A673 (cell line): ENCODE measurements at places on chromosomes 13 and 19. TPM values are rescaled to one million over a fixed set of nuclear protein-coding genes. Genes with fewer than 3 reads are reported as not detected.

- DNase-seq: no peak
These were observed 701 bp downstream of the ZNF552 start for GRCh38 chr19:57813919-57814504.

CCDC8 gene
- total RNA-seq: 24.5 and 32.1 TPM in 2 replicates

- no peak for DNase-seq
These were observed 68.6 kb upstream of the TEX29 start for GRCh38 chr13:111251646-111252445.

DNA sequence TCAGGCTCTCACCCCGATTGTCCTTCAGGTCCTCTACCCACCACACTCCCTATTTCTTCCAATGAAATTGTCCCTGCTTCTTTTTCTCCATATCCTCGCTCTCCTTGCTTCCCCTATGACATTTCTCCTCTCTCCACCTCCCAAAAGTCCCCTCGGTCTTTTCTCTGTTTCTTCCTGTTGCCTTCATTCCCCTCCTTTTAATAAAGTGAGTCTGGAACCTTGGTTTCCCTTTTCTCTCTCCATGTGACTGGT is 676 bp upstream of the ZNF574 start:
- no peak for DNase-seq

DNA sequence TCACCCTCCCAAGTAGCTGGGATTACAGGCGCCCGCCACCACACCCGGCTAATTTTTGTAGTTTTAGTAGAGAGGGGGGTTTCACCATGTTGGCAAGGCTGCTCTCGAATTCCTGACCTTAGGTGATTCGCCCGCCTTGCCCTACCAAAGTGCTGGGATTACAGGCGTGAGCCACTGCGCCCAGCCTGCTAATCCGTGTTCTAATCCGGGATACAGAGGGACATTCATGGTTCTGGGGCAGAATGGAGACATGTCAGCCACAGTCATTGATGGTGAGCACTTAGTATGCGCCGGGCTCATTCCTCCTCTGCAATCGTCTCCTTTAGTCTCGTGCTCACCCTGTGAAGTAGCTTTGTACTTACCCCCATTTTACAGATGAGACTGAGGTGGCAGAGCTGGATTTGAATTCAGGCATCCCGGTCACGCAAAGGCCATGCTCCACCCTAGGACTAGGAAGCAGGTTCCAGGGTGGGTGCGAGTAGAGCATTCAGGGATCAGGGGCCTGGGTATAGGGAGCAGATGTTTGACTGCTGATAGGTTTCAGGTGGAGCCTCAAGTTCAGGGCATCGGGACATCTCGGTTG is 8.2 kb downstream of the RRAS start:
- DNase-seq: no peak

GRCh38 chr19:2167896-2168618 is 4.3 kb downstream of the DOT1L start:
- no peak for DNase-seq

ATP4A gene
- total RNA-seq: not detected in 2 replicates

TPGS1 gene
- 20.7 and 22.2 TPM in 2 replicates for total RNA-seq

DNA sequence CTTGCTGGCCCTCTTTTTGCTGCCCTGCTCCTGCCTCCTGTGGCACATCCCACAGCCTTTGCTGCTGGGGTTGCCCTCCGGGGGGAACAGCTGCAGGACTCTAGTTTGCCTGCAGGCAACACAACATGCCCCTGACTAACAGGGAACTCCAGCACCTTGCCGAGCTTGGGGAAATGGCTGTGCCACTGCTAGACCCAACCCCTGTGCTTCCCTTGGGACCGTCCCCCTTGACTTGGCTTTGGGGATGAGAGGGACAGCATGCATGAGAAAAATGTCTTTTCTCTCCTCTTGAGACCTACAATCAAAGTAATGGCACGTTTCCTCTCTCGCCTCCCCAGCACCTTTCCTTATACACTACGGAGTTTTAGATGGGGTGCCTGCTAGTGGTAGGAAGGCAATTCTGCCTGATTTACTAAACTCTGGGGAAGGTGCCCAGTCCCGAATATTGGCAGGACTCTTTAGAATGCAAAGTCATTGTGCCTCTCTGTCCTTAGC is 12.4 kb upstream of the VWA8 start:
- no peak for DNase-seq

DNA sequence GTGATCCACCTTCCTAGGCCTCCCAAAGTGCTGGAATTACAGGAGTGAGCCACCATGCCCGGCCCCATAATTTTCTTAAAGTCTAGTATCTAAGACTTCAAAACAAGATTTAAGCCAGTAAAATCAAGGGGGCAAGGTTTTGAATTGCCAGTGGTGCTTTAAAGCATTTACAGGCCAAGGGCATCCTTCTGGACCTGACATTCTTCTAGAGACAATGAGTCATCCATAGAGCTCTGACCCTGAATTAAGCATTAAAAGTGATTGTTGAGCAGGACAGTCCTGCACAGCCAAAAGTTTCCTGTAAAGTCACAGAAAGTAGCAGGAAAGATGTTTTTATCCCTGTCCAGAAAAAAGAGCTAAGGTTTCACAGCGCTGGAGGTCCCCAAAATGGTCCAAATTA is 50.9 kb upstream of the ATP12A start:
- DNase-seq: no peak

- DNase-seq: no peak
These were observed 206.3 kb downstream of the FOXO1 start for GRCh38 chr13:40460116-40460515.

GRCh38 chr19:13842291-13843103 is 34.4 kb upstream of the NANOS3 start:
- DNase-seq: peak; percentile 76

- no peak for DNase-seq
These were observed 294.2 kb downstream of the TEX29 start for GRCh38 chr13:111614613-111615012.

DNA sequence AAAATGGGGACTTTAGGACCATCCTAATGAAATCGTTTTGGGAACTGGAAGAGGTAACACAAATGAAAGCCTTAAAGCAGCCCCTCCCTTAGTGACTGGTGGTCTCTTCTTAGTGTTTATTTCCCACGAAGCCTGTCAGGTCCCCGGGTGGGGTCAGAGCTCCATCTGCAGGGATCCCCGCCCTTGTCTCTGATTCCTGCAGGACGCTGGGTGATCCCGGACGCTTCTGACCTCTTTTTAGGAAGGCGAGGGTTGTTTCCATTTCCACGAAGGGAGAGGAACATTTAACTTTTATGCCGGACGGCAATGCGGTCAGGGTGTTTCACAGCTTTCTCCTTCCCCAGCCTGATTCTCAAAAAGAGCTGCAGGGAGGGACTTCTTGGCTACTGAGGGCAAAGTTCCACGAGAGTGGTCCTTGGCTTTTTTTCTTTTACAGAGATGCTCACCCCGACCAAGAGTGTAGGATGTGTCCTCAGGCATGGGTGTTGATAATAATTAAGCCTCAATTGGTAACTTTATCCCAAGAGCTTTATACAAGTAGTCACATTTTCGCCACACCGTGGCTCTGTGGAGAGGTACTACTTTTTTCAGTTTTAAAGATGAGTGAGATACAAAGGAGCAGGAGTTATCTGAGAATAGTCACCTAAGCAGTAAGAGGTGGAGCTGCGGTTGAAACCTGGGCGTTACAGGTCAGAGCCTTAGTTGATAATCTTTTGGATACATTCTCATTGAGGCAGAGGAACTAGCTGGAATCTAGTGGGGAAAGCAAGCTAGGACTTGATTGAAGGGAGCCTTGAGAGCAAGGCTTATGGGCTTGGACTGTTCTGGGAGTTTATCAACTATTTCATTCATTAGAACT is 813 bp downstream of the ZNF284 start:
- peak; percentile 4 for DNase-seq

- DNase-seq: no peak
These were observed 43.4 kb upstream of the N4BP2L1 start for GRCh38 chr13:32471187-32471922.

DNA sequence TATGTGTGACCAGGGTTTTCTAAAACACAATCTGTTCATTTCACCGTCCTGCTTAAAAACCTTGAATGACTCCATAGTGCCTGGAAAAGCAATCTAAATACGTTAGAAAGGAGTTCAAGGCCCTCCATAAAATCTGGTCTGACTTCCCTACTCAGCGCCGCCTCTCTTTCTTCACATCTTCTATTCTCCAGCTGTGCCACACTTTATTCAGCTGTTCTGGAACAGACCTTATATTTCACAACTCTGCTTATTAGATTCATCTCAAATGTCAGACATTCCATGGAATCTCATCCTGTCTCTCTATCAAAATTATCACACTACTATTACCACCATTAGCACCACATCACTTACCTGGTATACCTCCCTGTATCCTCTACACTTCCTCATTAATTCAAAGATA is 19.8 kb upstream of the SPART start:
- DNase-seq: no peak

RGS9BP gene
- 0.13 and 0.15 TPM in 2 replicates for total RNA-seq

DNA sequence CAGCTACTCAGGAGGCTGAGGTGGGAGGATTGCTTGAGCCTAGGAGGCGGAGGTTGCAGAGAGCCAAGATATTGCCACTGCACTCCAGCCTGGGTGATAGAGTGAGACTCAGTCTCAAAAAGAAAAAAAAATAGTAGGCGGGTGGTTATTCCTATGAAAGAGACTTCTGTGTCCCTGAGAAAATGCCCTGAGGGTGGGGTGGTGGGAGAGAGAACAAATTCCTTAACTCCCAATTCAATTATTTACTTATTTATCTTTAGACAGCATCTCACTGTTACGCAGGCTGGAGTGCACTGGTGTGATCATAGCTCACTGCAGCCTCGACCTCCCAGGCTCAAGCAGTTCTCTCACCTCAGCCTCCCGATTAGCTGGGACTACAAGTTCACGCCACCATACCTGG is 10.3 kb upstream of the EEF2 start:
- DNase-seq: no peak

CCDC97 gene
- 40.8 and 41.8 TPM in 2 replicates for total RNA-seq

DNA sequence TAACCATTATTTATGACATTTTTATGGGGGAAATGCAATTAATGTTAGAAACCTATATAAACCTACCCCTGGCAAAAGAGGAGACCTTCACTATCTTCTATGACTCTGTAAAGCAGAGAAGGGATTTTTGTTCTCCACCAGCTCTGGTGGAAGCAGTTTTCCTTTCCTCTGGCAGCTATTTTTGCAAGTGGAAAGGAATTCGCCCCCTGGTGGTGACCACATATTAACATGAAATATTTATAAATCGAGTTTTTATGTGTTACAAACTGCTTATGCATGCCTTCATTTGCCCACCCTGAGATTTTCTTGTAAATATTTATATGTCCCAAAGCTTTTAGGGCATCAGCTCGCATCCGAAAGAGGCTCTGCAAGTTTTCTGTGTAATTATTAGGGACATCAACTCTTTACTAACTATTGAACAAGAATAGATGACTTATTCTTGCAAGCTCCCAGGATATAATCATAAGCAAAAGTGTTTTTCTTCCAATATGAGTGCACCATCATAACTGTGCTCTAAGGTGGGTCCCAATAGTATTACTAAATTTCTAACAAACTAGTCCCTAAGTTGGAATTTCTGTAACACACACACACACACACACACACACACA is 62.4 kb downstream of the SERTM1 start:
- peak; percentile 86 for DNase-seq

ZNF135 gene
- 7.0 and 8.2 TPM in 2 replicates for total RNA-seq

ELAVL1 gene
- total RNA-seq: 171 and 181 TPM in 2 replicates

GRCh38 chr19:35549174-35549788 is 3.9 kb downstream of the TMEM147 start:
- peak; percentile 83 for DNase-seq
